ENCODE measurements at places on chromosomes 1 and 21. TPM values are rescaled to one million over a fixed set of nuclear protein-coding genes. Genes with fewer than 3 reads are reported as not detected.

C4BPA gene
- not detected for total RNA-seq

SLAMF6 gene
- 8.6 TPM for total RNA-seq

TNFRSF1B gene
- total RNA-seq, result 41.0 TPM

CLDN17 gene
- total RNA-seq, result 2.2 TPM

AGBL4 gene
- not detected for total RNA-seq

MPZ gene
- total RNA-seq, result 3.7 TPM

KCNN3 gene
- total RNA-seq, result 7.4 TPM

PCP4 gene
- 174 TPM for total RNA-seq

TRIM67 gene
- not detected for total RNA-seq

AUNIP gene
- 1.5 TPM for total RNA-seq

SLC1A7 gene
- not detected for total RNA-seq

OR2L8 gene
- total RNA-seq, result not detected

C1orf94 gene
- not detected for total RNA-seq

CASQ2 gene
- 3.2 TPM for total RNA-seq

OR2M3 gene
- total RNA-seq, result not detected

SLC2A5 gene
- total RNA-seq, result 8.1 TPM

MTARC1 gene
- 9.6 TPM for total RNA-seq

FAAH gene
- total RNA-seq, result 38.1 TPM

Measured in vagina (tissue), 2 donors.